ENCODE measurements at places on chromosomes 11 and 22.

DNA sequence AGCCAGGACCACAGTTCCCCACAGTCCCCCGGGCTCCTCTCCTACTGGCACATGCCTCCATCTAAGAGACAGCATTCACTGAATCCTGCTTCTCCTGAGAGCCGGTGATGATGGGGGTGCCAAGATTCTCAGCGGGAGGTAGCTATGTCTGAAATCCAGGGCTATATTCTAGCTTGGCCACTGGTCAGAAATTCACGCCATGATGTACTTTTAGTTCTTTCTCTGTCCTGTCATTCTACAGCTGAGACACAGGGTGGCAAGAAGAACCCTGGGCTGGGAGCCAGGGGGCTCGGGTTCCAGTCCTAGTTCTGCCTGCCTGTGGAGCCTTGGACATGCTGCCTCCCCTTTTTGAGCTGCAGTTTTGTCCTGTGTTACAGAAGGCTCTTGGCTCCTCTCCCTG is 59.2 kb upstream of the PHOX2A start:
- no peak for DNase-seq

DNA sequence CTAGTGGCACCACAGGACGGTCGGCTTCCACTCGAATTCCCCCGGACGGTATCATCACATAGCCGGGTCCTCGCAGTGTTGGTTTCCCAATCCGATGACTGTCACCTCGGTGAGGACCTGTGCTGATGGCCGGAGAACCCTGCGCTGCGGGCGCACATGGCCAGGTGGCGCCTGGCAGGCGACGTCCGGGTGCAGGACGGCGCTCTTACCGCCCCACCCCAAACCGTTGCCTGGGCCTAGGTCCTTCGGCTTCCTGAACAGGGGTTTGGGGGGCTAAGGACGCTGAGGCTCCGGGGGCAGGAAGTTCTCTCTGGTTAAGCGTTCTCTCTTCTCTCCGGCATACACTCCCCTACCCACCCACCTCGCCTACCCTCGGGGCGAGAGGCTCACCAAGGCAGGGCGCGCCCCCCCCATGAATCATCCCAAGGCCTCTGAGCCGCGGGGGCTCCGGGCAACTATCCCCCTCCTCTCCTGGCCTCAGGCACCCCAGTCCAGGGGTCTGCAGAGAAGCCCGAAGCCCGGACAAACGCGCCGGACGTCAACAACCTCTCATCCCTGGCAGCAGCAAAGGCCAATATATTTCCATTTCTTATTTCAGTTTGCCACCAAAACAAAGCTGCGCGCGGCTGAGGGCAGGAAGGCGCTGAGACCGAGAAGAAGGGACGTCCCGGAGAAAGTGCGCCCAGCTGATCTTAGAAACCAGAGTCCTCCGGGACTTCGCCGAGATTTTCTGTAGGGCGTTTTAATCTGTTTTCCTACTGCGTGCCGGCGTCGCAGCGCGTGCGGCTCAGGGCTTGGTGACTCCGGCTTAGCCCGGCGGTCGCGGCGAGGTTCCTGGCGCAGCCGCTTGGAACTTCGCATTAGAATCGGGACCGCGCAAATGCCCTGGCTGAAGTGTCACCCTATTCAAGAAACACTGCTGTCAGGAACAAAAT is 5.6 kb downstream of the ALX4 start:
- DNase-seq = no peak

DNA sequence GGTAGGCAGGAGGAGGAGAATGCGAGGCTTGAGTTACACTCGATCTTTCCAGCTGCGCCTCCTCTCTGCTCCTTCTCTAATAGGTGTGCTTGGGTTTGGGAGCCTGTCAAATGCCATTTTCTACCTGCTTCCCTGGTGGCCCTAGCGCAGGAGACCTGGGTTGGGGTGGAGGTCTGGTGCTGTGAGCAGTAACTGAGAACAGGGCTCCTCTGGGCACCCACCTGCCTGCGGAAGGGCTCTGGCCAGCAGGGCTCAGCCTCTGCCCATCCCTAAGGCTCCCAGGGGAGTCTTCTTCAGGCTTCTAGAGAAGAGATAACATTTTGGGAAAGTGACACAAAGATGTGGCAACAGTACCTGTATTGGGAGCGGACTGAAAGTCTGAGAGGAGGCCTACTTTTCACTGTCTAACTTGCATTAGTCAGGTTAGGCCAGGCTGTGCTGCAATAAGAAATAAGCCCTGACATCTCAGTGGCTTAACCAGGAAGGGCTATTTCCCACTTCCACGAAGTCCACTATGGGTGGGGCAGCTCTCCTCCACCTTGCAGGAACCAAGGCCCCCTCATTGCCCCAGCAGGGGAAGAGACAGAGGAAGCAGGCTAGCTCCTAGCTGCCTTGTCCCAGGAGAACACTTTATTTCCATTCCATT is 7.7 kb upstream of the LTO1 start:
- DNase-seq = no peak

- no peak for DNase-seq
These were observed 199.1 kb downstream of the SWAP70 start for GRCh38 chr11:9862981-9863380.

GRCh38 chr11:117684731-117685130 is 112.3 kb downstream of the DSCAML1 start:
- DNase-seq = no peak

- no peak for DNase-seq
These were observed 143.6 kb downstream of the WNT11 start for GRCh38 chr11:76062733-76063132.

DNA sequence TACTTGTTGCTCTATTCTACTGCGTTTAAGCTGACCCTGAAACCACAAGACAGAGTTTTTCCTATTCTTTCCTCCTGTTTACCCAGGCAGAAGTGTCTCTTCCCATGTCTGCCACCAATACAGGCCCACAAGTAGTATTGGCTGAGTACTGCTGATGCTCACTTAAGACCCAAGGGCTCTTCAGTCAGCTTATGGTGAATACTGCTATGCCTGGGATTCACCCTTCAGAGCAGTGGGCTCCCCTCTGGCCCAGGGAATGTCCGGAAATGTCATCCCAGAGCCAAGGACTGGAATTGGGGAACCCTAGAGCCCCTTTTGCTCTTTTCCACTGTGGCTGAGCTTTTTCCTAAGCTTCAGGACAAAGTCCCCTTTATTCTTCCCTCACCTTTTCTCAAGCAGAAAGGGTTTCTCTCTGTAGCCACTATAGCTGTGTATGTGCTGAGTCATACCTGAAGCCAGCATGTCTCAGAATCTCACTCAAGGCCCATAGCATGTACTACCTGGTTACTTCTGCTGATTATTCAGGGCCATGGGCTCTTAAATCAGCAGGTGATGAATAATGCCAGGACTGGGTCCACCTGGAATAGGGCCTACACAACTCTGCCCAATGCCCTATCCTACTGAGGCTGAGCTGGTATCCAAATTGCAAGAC is 745.8 kb upstream of the ANO5 start:
- DNase-seq = no peak
